ENCODE measurements at places on chromosomes 5 and 9.
A peak's percentile ranks its signal among the peaks of the same experiment; 100 is the strongest.

GRCh38 chr9:133731876-133732638 is 6.1 kb downstream of the SARDH start:
- DNase-seq = peak; percentile 51

DNA sequence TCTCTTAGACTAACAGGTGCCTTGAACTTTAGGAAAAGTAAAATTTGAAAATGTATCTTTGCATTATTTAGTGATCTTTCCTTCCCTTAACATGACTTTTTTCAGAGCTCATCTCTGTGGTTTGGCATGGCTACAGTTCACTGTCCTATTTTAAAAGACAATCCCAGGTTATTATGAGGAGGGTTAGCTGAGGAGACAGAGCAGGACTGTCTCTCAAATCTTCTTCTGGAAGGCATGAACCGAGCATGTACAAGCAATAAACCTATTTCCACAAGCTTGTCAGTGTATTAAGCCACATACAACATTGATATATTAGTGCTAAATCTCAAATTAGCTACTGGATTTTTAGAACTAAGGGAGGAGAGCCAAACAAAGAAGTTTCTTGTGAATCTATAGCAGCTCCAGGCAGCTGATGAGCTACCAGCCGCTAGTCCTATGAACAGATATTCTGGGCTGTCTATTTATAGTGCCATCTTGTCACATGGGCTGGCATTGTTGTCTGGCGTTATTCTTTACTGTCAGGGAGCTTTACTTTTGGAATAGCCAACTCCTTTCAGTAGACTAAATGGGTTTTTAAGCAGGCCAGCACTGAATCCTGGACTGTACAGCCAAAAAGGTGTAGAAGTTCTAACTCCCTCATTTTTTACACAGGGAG is 171.2 kb upstream of the ACTBL2 start:
- no peak for DNase-seq

DNA sequence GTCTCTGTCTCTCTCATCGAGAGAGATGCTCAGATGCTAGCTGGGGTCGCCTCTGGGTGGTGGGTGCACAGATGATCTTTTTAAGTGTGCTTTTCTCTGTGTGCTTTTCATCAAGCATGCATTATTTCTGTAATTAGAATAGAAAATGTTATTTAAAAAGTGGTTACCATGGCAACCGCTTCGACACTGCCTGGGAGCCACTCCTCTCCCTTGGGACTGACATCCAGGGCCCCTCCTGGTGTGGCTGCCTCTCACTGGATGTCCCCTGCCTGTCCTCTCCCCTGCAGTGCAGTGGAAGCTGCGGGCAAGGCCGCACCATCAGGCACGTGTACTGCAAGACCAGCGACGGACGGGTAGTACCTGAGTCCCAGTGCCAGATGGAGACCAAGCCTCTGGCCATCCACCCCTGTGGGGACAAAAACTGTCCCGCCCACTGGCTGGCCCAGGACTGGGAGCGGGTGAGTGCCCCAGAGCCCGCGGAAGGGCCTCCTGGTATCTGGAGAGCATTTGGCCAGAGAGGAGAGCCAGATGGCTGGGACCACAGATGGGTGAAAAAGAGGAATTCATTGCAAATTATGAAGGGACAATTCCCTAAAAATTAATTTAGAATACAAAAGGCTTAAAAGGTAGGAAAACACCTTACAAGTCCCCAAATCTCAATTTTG is 34.7 kb downstream of the ADAMTSL2 start:
- DNase-seq = no peak

GRCh38 chr9:82474235-82474634 is 485.7 kb downstream of the SPATA31D1 start:
- DNase-seq = no peak

DNA sequence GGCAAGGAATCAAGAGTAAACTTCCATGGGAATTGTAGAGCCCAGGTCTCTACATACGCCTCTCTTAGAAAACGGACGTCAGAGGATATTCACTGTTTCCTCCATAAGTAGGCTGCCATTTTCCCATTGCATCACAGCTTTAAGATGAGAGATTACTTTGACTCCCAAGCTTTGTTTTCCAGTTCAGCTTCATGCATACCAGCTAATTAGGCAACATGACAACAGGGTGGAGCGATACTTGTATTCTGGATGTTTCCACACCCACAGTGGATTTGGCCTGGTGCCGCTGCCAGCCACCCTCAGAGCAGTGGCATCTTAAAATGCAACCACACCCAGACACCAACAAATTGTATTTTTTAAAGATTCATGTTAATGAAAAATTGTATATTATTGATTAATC is 20.9 kb upstream of the SPINK5 start:
- DNase-seq = no peak

DNA sequence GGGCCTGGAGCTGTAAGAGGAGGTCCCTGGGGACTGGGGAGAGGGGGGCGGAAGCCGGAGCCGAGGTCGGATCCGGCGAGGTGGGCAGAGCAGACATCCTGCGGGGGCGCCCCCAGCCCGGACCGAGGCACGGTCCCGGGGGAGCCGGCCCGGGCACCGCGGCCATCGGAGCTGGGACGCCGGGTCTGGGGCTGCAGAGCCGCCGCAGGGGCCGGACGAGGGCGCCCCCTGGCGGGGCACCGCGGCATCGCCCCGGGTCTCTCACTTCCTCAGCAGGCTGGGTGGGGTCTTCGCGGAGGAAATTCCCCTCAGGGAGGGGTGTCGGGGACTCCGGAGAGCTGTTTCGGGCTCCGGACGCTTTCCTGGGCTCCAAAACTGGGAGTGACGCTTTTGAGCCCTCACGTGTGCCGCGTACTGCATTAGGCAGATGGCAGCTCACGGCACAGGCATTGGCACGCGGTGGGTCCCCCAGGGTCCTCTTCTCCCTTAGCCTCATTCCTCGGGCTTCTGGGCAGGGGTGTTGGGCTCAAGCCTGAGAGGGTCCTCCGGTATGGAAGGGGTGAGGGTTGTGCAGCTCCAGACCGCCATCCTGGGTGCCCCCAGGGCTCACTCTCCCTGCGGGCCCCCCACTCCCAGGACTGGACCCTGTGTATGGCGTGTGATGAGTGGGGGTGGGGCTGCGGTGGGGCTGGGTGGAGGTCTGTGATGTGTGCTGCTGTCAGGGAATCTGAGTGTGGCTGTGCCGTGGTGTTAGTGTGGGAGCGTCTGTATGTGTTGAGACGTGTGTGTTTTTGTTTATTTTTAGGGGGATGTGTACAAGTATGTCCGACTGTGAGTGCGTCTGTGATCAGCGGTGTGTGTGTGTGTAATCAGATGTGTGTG is 29.6 kb downstream of the LHX2 start:
- no peak for DNase-seq

- DNase-seq = no peak
Observed at GRCh38 chr5:16378762-16379161, 86.8 kb downstream of the ZNF622 start.

- DNase-seq = no peak
Observed at GRCh38 chr5:160306696-160307095, 5.7 kb downstream of the CCNJL start.

DNA sequence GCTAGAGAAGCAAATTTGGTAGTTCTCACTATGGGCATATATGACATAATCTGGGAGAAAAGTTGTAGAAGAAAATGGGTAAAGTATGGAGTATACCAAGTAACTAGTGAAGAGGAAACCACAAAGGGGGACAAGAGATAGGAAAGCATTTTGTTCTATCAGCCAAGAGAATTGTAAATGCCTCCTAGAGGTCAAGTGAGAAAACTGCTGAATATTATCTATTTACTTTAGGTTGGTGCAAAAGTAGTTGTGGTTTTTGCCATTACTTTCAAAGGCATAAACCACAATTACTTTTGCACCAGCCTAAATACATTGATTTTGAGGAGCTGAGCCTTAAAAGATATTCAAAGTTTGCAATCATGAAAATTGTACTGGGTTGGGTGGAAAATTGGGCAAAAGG is 126.7 kb upstream of the GRHPR start:
- DNase-seq = peak; percentile 36

GRCh38 chr5:122545986-122546385 is 228.9 kb upstream of the SNX2 start:
- DNase-seq = no peak

- DNase-seq = peak; percentile 41
Observed at GRCh38 chr5:115309751-115310370, 13.4 kb upstream of the CCDC112 start.

- DNase-seq = no peak
Observed at GRCh38 chr5:72465066-72465465, 42.1 kb downstream of the ZNF366 start.

DNA sequence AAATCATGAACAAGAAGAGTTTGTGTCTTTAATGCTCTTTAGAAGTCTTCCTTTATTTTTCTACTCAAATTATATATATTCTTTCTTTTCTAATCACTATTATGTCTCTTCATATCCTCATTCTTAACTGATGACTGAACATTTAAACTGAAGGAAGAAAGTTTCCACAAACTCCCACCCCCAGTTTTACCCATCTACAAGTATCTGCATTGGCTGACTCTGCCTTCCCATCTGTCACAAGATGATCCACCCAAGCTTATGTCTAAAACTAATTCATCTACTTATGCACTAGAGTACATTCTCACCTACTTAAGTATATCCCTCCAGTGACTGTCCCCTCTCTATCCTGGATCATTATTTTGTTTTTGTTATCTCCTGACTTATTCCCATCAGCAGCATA is 344.5 kb downstream of the PRR16 start:
- DNase-seq = no peak

DNA sequence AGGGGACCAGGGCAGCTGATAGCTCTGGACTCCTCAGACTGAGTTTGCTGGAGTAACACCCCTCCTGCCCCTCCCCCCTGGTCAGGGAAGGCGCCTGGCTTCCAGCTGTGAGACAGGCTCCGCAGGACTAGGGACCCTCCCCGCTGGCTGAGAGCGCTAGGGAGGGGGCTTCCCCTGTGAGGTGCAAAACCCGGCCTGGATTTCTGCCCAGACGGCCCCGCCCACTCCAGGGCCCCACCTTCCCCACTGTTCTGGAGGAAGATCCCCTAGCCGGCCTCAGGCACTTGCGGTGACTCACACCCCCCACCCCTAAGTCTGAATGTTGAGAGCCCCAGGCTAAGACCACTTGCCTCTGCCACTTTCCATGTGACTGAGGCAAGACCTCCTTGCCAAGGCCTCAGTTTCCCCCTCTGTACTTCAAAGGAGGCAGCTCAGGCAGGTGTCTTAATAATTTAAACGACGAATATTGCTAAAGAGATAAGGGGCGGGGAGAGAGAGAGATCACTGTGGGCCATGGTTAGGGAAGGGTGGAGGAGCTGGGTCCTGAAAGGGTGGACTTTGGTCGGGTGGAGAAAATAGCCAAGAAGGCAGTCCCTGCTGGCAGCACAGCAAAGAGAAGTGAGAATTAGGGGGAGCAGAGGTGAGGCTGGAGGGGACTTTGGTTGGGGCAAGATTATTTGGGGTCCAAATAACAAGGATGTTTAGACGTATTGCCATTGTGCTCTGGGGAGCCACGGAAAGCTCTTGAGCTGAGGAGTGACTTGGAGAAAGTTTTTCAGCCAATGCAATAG is 1.0 kb upstream of the DAB2IP start:
- DNase-seq = no peak
